IMR-90 (cell line): ENCODE measurements at places on chromosomes 5 and 9. TPM values are rescaled to one million over a fixed set of nuclear protein-coding genes. Genes with fewer than 3 reads are reported as not detected.

UGCG gene
- 104 and 234 TPM in 2 replicates for total RNA-seq

PKD2L2 gene
- total RNA-seq: not detected in 2 replicates

- DNase-seq: no peak
Measured at GRCh38 chr9:93634311-93635185, 58.2 kb downstream of the PHF2 start.

DNA sequence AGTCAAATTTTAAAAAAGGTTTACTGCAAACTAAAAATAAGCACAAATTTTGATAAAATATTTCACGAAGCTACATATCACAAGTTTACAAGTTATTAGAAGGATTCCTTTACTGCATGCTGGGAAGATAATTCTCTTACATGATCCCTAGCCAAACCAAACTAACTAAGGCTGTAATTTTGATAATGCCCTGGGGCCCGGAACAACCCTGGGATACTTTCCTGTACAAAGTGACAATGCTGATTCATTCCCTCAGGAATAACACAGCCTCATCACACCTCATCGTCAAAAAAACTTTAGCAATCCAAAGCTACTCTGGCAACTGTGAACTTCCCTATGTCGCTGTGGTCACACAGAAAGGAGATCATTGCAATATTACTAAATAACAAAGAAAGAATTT, 402.9 kb downstream of the RAB3C start:
- no peak for DNase-seq
